ENCODE measurements at places on chromosomes 2 and 18.

GRCh38 chr2:83063511-83063910 is 1395.6 kb downstream of the SUCLG1 start:
- no peak for DNase-seq

- DNase-seq, result no peak
Observed at GRCh38 chr2:74007121-74007520, 22.4 kb downstream of the TET3 start.

DNA sequence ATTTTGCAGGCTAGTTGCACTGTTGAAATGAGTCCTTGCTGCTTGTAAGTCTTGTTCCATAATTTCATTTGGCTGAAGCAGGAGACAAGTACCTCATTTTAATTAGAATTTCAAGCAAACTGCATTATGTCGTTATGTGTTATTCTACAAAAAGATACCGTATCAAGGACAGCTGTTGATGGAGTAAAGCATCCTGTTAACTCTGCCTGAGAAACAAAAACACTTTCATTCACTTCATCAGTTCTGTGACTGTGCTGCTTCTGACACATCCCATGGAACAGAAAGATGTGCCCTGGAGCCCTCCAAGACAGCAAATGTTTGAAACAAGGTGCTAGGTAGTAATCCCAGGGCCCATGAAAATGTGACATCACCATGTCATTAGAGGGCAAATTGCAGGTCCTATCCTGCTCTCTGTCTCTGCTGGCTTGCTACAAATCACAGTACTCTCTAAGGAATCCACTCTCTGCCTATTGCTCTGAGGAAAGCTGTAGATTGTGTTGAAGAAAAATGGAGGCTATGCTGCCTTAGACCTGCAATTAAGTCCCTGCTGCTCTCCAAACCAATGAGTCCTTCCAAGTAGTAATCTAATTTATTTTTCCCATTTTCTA is 209.7 kb upstream of the PARD3B start:
- DNase-seq, result no peak

GRCh38 chr2:159175182-159175581 is 111.3 kb downstream of the WDSUB1 start:
- no peak for DNase-seq

- DNase-seq, result no peak
Observed at GRCh38 chr18:58813105-58813504, 51.6 kb upstream of the ZNF532 start.

DNA sequence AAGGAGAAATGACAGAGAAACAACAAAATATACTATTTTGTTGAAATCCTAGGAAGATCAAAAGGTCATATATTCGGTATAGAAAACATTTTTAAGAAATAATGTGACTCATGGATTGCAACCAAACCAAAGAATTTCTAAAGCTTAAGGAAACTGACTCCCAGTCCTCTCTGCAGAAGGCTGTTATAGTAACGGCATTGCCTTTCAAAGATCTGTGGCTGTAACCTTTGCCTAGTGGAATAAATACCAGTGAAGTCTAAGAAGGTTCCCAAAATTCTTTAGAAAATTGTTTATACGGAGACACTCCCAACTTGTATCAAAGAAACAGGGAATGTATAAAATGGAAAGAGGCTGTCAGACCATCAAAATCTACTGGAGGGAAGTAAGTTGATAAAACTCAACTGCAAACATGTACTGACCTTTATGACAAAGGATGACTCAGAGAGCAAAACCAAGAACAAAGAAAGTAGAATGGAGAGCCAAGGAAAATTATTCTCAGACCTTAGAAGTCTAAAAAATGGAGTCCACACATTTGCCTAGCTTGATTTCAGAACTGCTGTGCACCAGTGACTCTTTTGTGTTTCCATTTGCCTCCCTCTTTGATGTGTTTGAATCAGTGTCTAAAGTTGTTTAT is 48.6 kb upstream of the FSIP2 start:
- DNase-seq, result no peak

- DNase-seq, result no peak
Observed at GRCh38 chr2:103669531-103669930, 907.7 kb downstream of the TMEM182 start.

DNA sequence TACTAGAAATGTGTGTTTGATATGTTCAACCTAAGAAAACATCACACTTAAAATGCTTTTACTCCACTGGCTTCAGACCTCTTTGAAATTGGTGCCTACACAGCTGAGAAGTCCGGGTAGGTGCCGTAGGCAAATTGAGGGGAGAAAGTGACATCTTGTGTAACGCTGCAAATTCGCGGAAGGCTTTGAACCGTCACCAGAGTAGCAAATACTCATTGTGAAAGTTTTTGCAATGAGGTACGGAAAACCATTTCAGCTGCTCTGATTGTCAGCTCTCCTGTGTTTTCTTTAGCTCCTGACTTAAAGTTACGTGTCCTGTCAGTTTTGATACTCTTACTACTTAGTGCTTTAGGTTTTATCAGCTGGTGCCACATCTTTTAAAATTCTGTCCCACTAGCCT is 224.5 kb downstream of the FAM210A start:
- DNase-seq, result no peak

DNA sequence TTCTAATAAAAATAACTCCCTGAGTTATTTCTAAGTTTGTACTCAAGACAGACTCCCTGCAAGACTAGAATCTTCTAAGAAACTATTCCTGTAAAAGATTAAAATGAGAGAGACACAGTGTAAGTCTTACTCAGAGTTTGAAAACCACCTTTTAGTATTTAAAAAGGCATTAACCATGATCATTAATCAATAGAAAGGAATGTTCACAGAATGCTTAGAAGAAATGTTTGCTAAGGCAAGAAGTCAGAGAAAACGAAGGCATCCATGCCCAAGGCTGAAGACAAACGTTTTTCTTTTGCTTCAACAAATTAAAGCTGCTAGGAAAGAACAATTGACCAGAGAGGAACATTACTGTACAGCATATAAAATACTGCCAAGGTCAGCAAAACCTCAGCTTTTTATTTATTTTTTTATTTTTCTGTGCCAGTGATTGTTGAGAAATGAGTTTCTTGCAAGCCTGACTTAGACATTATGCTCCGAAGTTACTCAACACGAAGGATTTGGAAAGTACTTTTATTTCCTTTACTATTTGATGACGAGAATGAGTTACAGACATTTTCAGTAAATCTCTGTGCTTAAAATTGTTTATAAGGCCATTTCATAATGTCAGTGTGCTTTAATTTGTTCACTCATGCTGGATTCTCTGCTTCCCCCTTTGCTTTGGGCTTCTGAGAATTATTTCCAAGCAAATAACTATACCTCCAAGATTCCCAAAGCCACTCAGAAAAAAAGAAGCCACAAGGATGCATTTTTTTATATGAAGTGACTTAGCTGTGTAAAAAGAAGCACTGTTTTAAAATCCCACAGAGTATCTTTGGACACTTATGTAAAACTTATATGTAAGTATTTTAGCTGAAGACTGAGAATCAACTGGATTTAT is 20.5 kb downstream of the RND3 start:
- DNase-seq, result no peak

- DNase-seq, result no peak
Observed at GRCh38 chr2:45436456-45436855, 174.6 kb downstream of the SRBD1 start.

- DNase-seq, result no peak
Observed at GRCh38 chr18:60538891-60539290, 166.3 kb upstream of the MC4R start.

DNA sequence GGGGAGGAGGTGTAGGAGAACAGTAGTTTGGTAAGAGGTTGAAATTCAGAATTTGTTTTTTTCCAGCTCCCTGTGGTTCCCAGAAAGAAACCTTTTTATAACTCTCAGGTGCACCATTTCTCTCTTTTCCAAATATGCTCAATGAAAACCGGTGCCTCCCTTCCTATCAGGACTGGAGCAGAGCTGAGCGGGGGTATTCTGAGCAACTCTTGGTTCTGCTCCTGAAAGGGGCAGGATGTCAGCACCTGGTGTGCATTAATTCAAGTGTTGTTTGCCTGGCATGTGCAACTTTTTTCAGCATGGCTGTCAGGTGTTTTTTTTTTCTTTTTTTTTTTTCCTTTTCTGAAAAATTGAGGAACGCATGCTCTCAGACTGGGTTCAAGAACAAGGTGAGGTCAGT is 74.1 kb downstream of the MAPK4 start:
- DNase-seq, result no peak

- no peak for DNase-seq
Observed at GRCh38 chr18:28175150-28175929, 1.6 kb downstream of the CDH2 start.

DNA sequence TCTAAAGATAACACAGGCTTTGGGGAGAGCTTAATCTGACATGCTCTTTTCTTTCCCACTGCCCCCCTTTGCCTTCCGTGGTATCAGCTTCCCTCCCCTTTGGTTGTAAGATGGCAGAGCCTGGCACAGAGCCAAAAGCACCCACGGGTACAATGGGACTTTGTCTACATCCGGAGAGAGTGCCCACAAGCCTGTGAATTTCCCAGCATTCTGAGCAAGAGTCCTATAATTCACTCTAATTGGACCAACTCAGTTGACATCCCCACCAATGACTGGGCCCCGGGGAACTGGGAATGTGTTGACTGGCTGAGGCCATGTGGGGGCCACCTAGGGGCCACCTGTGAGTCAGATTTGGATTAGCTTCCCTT is 20.1 kb upstream of the C2orf72 start:
- no peak for DNase-seq

DNA sequence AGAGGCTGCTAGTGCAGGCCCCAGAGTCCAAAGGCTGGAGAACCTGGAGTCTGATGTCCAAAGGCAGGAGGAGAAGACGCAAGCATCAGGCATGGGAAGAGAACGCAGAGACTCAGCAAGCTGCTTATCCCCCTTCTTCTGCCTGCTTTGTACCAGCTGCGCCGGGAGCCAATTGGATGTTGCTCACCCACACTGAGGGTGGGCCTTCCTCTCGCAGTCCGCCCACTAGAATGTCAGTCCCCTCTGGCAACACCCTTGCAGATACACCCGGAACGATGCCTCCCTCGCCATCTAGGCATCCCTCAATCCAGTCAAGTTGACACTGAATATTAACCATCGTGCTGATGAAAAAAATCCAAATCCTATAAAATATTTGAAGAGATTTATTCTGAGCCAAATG is 141.6 kb downstream of the TWIST2 start:
- no peak for DNase-seq

DNA sequence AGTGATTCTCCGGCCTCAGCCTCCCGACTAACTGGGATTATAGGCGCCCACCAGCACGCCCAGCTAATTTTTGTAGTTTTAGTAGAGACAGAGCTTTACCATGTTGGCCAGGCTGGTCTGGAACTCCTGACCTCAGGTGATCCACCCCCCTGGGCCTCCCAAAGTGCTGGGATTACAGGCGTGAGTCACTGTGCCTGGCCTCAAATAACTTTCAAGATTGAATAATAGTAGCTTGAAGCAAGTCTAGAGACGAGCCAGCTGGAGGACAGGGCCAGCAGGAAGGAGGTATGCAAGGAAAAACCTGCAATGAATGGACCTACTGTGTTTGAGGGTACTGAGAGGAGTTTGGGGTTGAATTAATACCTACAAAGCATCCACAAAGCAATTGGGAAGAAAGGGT is 87.5 kb downstream of the MSH2 start:
- no peak for DNase-seq

GRCh38 chr2:12361506-12361905 is 355.2 kb upstream of the TRIB2 start:
- no peak for DNase-seq

GRCh38 chr2:199850218-199850717 is 724 bp downstream of the FTCDNL1 start:
- DNase-seq, result no peak

DNA sequence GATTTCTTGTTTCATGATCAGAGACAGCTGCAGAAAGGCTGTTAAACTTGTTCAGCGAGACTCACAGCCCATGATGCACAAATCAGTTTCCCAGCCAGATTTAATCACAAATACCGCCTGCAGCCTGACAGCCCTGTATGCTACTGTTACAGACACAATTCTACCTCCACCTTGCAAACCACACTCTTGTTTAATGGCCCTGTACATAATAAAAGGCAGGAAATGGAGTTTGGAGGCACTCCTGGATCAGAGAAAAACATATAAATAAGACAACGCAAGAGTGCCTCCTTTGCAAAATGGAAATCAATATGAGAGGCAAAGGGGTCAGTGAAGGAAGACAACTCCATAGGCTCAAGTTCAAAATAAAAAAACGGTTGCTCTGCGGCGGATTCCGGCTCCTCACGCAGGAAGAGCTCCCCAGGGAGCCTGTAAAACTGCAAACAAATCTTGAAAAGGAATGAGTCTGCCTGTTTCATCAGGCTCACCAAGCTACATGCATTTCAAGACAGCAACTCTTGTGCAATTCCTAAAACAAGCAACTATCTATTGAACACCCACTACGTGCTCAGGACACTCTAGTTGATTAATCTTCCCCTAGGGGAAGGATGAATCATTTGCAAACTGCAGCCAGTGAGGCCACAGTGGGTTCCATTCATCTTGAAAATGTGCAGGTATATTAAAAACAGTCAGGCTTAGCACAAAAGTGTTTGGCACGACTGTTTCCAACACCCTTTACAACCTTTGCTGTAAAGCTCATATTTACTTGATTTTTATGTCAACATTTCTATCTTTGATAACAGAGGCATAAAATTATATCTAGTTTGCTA is 37.5 kb downstream of the TBC1D8 start:
- DNase-seq, result no peak

GRCh38 chr18:41613003-41613609 is 341.9 kb upstream of the PIK3C3 start:
- DNase-seq, result peak; percentile 25

DNA sequence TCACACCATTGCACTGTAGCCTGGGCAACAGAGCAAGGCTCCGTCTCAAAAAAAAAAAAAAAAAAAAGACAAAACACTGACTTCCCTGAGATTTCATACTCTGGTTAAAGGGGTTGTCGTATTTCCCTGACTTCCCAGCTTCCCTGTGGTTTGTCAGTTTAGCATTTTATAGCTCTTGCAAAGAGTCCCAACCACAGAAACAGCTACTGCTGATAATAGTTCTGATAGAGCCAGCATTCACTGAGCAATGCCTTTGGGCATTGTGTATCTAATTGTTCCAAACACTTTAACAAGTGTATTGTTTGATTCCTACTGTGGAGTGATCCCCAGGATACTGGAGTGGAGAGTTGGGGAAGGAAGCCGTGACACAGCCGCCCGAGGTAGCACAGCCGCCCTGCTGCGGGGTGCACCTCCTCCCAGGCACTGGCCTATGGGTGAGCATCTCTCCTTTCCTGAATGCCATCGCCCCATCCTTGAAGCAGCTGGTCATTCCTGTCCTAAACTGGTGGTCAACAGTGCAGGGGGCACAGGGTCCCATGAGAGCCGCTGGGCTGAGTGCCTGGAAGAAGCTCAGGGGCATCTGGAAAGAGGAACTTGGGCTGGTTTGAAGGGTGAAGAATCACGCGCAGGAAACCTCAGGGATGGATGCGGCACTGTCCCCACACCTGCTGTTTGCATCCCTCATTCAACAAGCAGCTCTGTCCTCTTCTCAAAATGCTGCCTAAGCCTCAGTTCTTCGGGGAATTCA is 81.0 kb upstream of the TMEM18 start:
- no peak for DNase-seq

GRCh38 chr2:23387845-23388244 is 2.9 kb downstream of the KLHL29 start:
- DNase-seq, result no peak

DNA sequence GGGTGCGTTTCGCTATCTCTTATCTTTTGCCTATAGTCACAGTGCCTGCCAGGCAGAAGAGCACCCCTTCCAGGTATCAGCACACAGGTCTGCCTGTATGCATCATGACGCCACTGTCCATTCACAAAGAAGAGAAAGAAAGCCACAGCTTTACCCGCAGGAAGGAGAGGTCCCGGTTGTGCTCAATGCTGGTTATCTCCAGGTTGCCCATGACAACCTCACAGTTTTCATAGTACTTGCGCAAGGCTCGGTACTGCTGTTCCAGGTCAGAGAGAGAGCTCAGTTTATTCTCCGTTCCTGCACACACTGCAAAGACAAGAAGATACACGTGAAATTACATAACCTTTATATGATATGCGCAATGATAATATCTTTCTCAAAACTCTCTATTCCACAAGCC is 414.0 kb downstream of the ERBB4 start:
- peak; percentile 80 for DNase-seq

All from OCI-M1 (cell line).